ENCODE measurements at places on chromosomes 5 and 9.
A peak's percentile ranks its signal among the peaks of the same experiment; 100 is the strongest.

GRCh38 chr5:122350496-122350895, 38.5 kb downstream of the SNCAIP start:
- no peak for DNase-seq

DNA sequence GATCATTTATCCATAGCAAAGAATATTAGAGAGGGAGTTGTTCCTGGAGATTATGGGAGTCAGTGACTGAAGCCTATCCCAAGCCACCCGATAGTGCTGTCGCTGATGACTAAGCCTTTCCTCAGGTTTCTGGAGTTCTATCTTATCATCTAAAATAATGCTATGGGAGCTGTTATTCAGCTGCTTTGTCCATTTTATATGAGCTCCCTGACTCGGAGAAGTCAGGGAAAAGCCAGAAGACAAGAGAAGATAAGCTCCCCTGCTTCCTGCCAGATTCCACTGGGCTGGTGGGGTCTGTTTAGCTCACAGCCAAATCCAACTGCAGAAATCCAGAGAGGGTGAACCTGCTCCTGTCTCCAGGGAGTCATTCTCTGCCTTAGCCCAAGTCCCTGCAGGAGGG, 148.2 kb downstream of the DROSHA start:
- no peak for DNase-seq

GRCh38 chr9:138028596-138028995, 151.0 kb downstream of the CACNA1B start:
- no peak for DNase-seq

GRCh38 chr5:10592601-10593000, 28.7 kb downstream of the ANKRD33B start:
- DNase-seq: no peak

- DNase-seq: peak; percentile 3
These were observed 56.4 kb downstream of the BARX1 start for GRCh38 chr9:93898502-93899426.

GRCh38 chr5:170419643-170420042, 30.5 kb upstream of the KCNMB1 start:
- DNase-seq: no peak

- no peak for DNase-seq
These were observed 172.1 kb downstream of the ENC1 start for GRCh38 chr5:74468421-74468820.

GRCh38 chr5:83703059-83703458, 17.6 kb downstream of the HAPLN1 start:
- DNase-seq: no peak

- no peak for DNase-seq
These were observed 486.6 kb downstream of the CCDC171 start for GRCh38 chr9:16039218-16039987.

- DNase-seq: peak; percentile 35
These were observed 105.6 kb downstream of the NR6A1 start for GRCh38 chr9:124665391-124666058.

- DNase-seq: no peak
These were observed 310.2 kb upstream of the CTNND2 start for GRCh38 chr5:12214267-12215015.

- DNase-seq: no peak
These were observed 124.3 kb downstream of the TEX10 start for GRCh38 chr9:100228352-100228869.

GRCh38 chr5:36596247-36596646, 10.2 kb upstream of the SLC1A3 start:
- no peak for DNase-seq

DNA sequence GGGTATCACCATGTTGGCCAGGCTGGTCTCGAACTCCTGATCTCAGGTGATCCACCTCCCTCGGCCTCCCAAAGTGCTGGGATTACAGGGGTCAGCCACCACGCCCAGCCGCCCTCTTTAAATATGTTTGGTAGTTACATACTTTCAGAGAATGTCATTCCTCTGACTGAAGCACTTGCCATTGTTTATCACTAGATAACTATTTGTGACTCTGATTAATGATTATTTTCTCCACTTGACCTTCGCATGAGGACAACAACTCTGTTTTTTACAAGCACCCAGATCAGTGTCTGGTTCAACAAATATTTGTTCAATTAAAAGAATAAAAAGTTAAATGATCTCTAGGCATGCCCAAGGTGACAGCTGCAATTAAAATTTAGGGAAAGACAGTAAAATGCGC, 56.2 kb downstream of the CLINT1 start:
- no peak for DNase-seq

GRCh38 chr5:173707392-173707791, 90.9 kb upstream of the BOD1 start:
- DNase-seq: peak; percentile 92

GRCh38 chr9:86486891-86487837, 133.0 kb upstream of the TUT7 start:
- peak; percentile 72 for DNase-seq

DNA sequence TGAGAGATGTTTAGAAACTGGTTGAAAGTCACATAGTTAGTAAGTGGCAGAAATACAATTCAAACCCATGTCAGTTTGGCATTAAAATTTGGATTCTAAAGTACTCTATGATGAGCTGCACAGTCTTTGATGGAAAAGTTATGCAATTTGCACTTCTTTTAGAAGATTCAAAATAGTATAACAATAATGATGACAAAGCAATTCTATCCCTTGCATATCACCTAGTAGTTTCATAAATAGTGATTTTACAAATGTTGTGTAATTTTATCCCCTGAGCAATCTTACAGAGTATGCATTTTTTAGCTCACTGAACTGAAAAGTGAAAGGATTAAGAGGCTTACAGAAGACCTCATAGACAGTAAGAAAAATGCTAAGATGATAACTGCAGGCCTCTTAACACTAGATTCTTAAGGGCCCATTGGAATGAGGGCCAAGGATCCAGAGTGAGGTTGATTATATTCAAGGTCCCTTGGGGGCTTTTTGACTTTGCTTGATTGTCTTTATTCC, 3.7 kb downstream of the C5orf46 start:
- DNase-seq: no peak

GRCh38 chr9:88533951-88534455, 975 bp upstream of the NXNL2 start:
- DNase-seq: no peak

DNA sequence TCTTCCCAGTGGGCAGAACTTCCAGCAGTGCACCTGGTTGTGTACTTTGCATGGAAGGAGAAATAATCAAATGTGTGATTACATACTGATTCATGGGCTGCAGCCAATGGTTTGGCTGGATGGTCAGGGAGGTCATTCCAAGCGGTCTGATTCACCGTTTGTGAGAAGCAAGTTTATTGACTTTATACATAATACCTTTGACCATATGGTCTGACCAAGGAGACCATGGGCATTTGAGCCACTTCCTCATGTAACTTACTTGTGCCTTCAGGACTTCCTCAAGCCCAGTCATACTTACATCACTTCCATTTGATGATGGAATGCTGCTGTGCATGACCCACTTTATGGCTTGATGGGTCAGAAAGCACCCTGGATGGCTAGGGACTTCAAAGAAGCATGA, 41.1 kb downstream of the DAP start:
- no peak for DNase-seq

DNA sequence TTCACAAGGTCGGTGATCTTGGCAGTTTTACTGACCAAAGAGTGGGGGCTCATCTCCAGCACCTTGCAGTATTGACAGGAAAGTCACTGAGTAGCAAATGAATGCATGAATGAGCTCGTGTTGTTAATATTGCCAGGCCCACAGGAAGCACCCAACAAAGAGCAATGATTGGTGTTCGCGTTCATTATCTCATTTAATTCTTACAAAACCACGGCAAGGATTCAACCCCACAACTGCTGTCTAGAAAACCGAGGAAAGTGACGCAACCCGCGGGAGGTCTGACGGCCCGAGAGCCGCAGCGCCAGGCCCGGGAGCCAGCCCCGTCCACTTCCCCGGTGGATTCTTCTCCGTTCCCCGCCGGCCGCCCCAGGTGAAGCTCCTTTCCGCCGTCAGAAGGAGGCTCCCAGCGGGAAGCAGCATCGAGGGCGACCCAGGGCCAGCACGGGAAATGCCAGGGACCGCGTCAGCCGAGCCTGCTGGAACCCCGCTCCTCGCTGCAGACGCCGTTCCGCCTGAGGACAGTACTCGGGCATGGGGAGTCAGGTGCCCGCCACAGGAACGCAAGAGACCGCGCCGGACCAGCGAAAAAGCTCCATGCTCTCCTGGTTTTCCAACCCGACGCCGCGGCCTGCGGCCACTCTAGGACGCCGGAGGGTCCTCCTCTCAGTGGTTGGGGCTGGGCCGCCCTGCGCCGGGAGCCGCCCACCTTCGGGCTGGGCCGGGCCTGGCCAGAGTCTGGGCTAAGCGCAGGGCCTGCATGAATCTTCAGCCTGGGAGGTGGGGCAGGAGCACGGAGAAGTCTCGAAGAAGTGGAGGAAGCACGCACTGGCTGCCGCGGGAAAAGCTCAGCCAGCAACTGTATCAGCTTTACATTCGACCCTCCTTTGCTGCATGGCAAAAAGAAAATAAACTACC, 19.8 kb upstream of the FER start:
- DNase-seq: peak; percentile 96

- DNase-seq: no peak
These were observed 1093.9 kb upstream of the CDH6 start for GRCh38 chr5:30099634-30100033.

DNA sequence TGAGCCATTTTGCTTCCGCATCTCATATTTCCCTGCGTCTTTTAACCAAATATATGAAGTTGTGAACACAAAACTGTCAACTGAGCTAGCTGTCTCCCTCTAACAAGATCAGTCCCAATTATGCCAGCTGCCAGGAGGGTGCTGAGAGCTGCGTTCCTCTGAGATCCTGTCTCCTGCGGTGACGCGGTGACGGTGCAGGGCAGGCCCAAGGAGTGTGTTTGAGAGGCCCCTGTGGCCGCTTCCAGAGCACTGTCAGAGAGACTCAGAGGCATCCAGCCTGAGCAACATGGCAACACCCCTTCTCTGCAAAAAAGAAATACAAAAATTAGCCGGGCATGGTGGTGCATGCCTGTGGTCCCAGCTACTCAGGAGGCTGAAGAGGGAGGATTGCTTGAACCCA, 126.3 kb upstream of the FOXD4L5 start:
- no peak for DNase-seq

- DNase-seq: no peak
These were observed 2.5 kb upstream of the CDK9 start for GRCh38 chr9:127783111-127784008.

- peak; percentile 7 for DNase-seq
These were observed 930 bp downstream of the PRLR start for GRCh38 chr5:35229076-35230037.

- DNase-seq: peak; percentile 38
These were observed 23.0 kb downstream of the ZNF474 start for GRCh38 chr5:122152266-122152900.

DNA sequence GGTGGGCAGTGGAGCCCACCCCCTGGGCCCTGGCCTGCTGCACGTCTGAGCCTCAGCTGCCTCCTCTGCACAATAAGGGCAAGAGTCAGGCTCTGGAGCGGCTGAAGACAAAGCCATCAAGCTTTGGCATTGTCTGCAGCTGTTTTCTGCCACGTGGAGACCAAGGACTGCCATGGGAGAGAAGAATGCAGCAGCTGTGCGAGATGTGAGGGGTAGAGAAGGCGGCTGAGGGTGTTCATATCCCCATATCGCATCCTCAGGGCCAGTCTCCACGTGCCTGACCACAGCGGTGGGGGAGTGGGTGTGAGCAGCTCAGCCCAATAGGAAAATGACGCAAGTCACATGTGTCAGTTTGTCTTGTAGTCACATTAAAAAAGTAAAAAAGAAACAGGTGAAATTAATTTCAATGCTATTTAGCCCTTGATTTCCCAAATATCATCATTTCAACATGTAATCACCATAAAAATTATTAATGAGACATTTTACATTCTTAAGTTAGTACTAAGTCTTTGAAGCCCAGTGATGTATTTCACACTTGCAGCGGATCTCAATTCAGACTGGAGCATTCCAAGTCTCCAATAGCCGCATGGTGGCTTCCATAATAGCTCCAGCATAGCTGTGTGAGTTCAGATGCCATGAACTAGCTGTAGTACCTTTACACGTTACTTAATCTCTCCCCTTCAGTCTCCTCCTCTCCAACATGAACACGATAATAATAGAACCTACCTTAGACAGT, 6.6 kb downstream of the C1QTNF2 start:
- DNase-seq: peak; percentile 33

GRCh38 chr5:151555760-151556576, 35.2 kb downstream of the FAT2 start:
- DNase-seq: no peak

DNA sequence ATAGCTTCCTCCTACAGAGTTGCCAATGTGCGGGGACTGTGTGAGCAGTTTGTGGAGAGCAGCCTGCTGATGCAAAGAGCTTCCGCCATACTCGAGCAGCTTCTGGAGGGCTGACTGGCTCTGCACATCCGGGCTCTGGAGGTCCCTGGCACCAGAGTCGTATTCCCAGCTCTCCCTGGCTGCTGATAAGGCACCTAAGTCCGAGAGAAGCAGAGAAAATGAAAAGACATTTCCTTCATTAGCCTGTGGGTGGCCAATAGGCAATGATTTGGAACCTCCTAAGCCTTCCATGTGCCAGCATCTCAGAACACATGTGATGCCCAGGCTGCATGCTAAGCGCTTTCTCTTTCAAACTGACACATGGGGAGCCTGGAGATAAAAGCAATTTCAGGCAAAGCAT, 94.3 kb downstream of the TSSK1B start:
- DNase-seq: peak; percentile 23

DNA sequence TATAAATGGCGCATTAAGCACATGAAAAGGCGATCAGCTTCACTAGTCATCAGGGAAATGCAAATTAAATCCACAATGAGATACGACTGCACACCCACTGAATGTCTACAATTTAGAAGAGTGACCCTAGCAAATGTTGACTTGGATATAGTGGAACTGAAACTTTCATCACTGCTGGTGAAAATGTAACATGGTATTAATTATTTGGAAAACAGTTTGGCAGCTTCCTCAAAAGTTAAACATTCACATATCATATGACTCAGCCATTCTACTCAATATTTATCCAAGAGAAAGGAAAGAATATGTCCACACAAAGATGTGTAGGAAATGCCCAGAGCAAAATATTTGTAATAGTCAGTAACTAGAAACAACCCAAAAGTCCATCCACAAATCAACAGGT, 146.5 kb downstream of the LPAR1 start:
- DNase-seq: peak; percentile 36

DNA sequence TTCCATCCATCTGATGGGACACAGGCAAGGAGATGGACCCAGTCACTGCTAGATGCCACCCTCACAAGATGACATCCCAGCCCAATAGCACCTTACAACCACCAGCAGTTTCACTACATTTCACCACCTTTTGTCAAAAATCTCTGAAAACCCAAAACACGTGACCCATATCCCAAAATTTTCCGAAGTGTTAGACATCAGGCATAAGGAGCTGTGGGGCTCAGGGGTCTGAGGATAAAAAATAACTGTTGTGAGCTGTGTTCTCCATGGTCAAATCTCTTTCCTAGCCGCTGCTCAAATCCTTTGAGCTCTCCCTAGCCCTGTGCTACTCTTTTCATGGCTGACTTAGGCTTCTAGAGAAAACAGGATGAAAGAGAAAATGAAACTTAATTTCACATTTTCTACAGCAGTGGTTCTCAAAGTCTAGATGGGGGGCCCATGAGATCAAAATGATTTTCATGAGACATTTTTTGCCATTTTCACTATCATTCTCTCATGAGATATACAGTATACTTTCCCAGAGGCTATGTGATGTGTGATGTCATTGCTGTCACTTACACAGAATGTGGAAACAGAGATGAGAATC, 40.7 kb downstream of the TIMD4 start:
- DNase-seq: no peak

All from GM03348 (cell line).